ENCODE measurements at places on chromosomes 5 and 9.

DNA sequence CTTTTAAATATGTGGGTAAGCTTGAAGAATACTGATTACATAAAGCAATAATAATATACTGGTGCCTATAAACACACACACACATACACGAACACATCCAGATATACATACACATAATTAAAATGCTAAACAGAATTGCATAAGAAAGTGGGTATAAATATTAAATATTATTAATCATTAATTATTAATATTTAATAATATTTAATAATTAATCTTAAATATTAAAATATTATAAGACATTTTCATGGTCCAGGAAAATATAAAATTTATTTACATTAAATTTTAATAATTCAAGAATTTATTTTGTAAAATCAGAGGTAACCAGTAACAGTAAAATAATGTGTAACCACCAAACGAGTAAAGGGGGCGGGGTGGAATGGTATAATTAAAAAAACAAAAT, 178.3 kb downstream of the TMEM232 start:
- no peak for DNase-seq

- no peak for DNase-seq
These were observed 315 bp downstream of the UBQLN1 start for GRCh38 chr9:83707518-83707767.

- no peak for DNase-seq
These were observed 83.9 kb downstream of the PAPPA start for GRCh38 chr9:116237456-116237855.

GRCh38 chr5:59732806-59733205, 160.7 kb downstream of the PDE4D start:
- DNase-seq = no peak

DNA sequence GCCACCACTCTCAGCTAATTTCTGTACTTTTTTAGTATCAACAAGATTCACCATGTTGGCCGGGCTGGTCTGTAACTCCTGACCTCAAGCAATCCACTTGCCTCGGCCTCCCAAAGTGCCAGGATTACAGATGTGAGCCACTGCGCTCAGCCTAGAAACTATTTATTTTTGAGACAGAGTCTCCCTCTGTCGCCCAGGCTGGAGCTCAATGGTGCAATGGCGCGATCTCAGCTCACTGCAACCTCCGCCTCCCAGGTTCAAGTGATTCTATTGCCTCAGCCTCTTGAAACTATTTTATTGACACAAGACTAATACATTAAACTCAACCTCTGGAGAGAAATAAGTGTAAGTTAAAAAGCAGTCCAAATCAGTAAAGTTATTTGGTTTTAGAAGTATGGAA, 34.0 kb downstream of the IL6ST start:
- no peak for DNase-seq

DNA sequence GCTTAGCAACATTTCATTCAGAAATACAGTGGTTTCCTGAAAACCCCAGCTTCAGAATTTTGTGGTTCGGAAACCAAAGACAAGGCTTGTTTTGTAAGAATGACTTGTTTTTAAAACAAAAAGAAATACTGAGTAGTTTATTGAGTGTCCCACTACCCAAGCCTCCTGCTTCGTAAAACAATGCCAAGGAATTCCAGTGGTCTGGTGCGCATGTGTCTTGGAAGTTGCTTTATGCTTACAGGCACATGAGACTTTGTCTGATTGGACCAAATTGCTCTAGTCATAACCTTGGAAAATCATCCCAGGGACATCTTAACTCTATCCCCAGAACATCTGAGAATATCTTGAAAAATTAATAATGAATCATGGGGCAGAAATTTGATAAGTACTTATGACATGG, 77.1 kb upstream of the FST start:
- no peak for DNase-seq

DNA sequence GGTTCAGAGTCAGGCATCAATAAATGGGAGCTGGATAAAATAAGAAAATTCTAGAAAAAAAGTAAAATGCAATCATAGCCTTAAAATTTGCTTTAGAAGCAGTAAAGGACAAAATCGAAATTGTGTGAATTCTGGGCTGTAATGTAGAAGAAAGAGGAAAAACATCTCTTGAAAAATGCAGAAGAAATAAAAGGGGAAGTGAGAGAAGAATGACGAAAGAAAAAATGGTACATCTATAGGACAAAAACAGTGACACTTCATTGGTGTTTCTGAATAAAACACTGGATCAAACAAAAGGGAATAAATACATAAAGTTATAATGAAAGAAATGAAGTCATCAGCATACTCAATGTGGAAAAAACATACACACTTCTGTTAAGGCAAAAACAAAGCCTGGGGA, 642.3 kb downstream of the ACTL7B start:
- DNase-seq = no peak

GRCh38 chr9:83965350-83966208, 14.4 kb downstream of the HNRNPK start:
- DNase-seq = no peak

DNA sequence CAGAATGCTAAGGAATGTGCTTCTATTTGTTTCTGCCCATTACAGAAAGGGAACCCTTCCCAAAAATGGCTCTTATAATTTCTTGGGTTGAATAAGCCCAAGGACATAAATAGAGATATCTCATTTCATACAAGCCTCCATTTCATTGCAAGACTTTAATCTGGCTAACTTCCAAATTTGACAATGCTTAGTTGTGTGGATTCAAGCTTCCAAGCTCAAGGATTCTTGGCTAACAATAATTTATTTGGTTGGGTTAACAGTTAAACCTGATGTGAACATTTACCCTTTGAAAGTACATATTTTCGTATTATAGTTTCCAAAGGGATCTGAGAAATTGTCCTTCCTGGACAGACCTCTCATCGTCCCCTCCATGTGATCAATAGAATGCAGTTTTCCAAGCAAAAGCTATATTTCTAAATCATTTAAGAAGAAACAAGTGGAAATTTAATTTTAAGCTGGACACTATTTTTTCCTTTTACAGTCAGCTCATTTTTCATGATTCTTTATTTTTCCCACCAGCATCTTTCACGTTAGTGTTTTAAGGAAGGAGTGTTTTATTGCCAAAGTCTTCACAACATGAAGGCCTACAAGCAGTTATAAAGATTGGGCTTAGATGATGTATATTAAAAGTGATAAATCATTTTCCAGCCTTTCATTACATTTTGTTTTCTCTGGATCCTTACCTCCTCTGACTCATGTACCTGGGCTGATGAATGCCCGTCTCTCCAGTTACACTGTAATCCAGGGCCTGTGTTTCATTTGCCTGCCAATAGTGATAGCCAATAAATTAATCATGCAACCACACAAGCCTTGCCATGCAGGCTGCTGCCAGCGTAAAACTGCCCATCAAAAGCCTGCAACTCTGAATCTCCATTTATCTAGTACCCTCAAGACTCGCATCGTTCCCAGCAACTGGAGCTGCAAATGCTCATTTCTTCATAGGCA, 176.7 kb downstream of the NTRK2 start:
- no peak for DNase-seq

GRCh38 chr5:36606036-36606427, 374 bp upstream of the SLC1A3 start:
- DNase-seq = no peak
